ENCODE measurements at places on chromosomes 2 and 18.

DNA sequence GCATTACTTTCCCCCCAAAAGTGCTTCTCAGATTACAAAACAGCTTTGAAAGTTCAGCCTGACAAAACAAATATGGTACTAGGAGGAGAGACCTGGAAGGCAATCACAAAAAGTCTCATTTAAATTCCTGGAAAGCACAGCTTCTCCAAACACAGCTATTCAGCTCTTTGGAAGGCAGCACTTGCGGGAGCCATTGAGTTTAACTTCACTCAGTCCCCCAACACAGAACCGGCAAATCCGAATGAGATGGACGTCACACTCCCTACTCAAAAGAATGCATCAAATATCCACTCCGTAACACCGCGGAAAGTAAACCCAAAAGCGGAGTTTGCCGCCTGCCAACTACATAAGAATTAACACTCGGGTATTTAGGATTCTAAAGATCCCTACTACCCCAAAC lies 638 bp downstream of the ST6GAL2 start:
- no peak for DNase-seq

DNA sequence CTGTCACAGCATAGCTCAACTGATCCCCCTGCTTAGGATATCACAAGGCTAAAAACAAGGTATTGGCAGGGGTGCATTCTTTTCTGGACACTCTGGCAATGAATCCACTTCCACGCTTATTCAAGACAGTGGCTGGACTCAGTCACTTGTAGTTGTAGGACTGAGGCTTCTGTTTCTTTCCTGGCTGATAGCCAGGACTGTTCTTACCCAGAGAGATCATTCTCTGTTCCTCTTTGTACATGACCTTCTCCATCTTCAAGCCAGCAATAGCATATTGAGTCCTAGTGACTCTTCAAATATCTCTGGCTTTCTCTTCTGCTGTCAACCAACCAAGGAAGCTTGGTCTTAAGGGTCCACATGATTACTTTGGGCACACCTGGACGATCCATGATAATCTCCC lies 241.3 kb downstream of the RBM43 start:
- DNase-seq: no peak

DNA sequence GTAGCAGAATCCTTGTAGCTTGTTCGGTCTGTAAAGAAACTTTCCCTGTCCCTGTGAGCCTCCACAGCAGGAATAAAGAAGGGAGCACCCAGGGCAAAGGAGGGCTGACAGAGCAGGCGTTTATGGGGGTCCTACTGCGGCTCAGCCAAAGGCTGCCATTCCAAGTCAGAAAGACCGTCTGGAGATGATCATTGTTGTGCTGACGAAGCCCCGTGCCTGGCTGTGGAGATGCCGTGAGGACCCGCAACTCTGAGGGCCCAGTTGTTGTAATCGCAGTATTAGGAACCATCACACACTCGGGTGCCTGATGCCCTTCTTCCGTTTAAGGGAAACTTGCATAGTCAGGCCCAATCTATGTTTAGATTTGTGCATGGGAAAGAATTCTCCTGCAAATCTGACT lies 16.9 kb upstream of the VWA3B start:
- DNase-seq: no peak

DNA sequence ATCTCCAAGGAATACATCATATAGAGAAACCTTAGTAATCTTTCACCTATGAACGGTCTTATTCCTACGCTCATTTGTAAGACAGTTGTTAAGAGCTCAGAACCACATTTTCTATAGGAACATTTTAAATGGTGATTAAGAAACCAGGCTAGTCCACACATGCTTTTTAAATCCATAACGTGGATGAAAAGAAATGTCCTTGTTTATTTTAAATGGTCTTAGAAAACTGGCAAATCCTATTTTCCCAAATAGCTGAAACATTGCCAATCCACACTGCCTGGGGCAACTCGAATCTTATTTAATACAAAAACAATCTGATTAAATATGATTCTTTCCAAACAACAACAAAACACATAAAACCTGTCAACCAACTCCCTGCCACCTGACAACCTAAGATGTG lies 23.7 kb downstream of the METTL8 start:
- DNase-seq: no peak

- DNase-seq: no peak
Observed at GRCh38 chr2:67445652-67446268, 48.6 kb downstream of the ETAA1 start.

- DNase-seq: no peak
Observed at GRCh38 chr2:105678346-105678745, 66.4 kb upstream of the NCK2 start.

DNA sequence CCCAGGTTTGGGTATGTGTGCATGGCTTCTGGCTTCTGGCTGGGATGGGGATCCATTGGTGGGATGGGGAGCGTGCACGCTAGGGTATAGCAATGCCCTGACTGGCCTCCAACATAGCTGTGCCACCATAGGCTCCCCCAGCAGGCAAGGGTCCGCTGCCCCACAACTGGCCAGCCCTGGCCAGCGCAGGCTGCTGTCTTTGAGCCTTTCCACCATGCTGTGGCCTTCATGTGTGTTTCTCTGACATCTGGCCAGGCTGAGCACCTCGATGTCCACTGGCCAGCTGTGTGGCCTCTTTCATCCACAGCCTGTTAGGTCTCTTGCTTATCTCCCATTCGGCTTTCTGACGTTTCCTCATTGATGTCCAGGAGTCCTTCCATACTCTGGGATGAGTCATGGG lies 231.3 kb downstream of the NDUFA10 start:
- no peak for DNase-seq

DNA sequence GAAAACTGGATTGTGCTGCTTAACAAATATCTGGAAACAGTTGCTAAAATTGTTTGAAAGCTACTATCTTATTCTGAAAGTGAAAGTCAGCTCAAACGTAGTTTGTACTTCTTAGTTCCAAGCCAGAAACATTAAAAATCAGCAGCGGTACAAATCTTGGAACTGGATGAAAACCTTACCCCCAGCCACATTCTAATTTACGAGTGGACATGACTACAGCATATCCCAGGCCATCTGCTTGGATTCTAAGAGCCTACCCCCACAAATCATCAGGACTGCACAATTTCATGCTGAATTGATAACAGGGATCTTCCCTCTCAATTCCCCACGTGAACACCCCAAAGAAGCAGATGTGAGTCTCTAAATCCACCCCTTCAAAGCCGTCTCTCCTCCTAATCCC lies 158.7 kb upstream of the NCKAP5 start:
- DNase-seq: no peak

DNA sequence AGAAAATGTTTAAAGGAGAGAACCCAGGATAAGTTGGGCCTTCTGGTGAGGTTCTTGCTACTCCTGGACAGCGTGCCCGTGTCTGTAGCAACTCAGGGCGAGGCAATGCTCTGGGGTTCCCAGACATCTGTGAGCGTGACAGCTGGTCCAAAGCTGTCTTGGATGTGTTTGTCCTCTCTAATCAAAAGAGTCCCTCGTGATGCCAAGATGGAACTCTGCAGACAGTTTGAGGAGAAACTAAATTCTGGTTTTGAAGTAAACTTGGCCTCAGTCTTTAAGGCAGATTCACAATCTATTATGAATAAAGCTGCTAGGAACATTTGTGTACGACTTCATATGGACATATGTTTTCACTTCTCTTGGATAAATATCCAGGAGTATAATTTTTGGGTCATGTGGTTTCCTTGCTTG lies 47.3 kb downstream of the TMEM17 start:
- no peak for DNase-seq

DNA sequence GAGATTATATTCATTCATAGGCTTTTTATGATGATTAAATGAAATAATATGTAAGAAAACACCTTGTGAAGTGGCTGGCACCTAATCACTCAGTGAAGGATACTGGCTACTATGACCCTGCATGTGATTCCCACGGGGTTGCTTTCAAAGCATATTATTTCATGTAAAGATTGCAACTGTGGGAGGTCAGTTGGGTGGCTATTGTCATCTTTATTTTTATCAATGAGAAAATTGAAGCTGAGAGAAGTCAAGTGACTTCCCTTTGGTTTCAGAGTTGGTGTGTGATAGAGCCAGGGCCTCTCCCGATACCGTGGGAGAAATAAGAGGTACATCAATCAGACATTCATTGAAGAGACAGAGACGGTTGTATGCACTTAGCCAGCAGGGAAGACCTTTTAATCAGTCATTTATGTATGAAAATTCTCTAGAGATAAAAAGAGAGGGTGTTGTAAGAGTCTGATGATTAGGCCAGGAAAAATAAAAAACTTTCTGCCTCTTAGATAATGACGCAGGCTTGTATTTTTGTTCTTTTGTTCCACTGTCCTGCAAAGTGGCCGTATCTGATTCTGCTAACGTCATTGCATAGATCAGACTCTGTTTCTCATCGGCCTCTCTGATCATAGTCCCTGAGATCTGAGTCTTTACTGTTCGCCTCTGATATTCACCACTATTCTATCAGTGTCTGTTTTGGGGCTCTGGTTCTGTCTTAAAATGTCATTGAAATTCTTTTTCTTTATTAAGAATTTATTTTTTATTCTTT lies 50.5 kb downstream of the QPCT start:
- no peak for DNase-seq

DNA sequence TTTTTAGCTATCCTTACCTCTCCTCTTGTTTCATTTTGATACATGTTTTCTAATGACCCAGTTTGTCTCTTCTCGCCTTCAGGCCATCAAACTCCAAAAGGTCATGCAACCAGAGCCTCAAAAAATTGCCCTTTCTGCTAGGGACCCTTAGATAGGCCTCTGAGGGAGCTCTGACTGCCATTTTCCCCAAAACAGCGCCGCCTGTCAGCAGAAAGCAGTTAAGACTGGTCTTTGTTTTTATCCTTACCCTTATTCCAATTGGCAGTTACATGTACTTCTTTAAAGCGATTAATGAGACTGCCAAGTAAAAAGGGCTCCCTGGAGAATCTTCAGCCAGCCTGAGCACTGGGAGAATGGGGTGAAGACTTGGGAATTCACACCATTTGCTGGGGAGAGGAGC lies 55.1 kb upstream of the RIT2 start:
- no peak for DNase-seq

All from activated CD8-positive, alpha-beta memory T cell treated with anti-CD3 and anti-CD28 coated beads for 1 hour (primary cell).